H1 (cell line): ENCODE measurements at places on chromosomes 11 and 22. TPM values are rescaled to one million over a fixed set of nuclear protein-coding genes. Genes with fewer than 3 reads are reported as not detected.

DNA sequence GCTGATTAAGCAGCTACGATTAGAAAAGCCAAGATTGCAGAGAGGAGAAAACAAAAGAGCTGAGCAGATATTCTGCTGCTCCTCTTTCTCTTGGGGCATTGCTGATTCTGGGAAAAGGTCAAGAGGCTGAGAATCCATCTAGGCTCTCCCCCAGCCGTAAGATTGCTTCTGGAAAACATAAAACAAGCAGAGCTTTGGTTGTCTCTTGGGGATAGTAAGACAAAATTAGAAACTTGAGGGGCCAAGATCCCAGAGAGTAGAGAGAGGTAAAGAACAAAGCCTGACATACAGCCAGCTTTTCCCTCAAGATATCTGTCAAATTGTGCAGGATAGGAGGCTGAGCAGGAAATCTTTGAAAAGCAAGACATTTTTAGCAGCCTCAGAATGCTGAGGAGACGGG is 158.2 kb downstream of the TTC28 start:
- no peak for DNase-seq

C11orf86 gene
- total RNA-seq, result 0.91 and 1.2 TPM in 2 replicates

GDPD4 gene
- total RNA-seq, result not detected in 2 replicates

DNA sequence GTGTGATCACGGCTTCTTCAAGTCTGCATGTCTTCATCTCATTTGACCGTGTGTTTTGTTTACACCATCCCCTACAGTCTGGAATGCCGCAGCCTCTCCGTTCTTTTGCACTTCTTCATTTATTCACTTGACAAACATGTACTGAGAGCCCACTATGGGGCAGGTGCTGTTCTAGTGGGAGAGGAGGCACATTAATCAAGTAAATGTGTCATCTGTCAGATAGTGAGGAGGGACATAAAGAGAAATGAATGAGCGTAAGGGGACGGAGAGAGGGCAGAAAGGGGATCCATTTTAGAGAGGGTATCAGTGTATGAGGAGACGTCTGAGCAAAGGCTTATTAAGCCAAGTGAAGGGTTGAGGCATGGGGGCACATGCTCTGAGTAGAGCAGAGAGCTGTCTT is 54.0 kb upstream of the CECR2 start:
- DNase-seq, result no peak

- DNase-seq, result no peak
Measured at GRCh38 chr22:27747396-27748221, 53.9 kb downstream of the MN1 start.

VSTM5 gene
- total RNA-seq, result 0.13 and 0.22 TPM in 2 replicates

TYMP gene
- total RNA-seq, result 0.43 and 0.46 TPM in 2 replicates

GRCh38 chr11:70745451-70745850 is 347.1 kb downstream of the CTTN start:
- no peak for DNase-seq

GRCh38 chr11:25702417-25702816 is 629.5 kb upstream of the ANO3 start:
- no peak for DNase-seq

DNA sequence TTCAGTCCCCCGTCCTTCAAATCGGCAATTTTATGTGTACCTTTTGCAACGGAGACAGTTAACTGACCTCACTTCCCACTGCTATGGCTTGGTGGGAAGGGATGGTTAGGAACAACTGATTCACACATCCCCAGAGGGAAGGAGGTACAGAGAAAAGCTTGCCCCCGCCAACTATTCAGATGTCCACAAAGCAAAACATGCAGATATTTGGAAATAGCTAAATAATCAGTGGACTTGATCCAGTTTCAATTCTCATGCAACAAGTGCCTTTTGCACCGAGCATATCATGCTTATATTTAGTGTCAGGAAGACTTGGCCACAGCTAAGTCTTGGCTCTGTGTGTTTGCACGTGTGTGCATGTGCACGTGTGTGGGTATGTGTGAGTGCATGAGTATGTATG is 144.6 kb downstream of the SNX19 start:
- no peak for DNase-seq

DNA sequence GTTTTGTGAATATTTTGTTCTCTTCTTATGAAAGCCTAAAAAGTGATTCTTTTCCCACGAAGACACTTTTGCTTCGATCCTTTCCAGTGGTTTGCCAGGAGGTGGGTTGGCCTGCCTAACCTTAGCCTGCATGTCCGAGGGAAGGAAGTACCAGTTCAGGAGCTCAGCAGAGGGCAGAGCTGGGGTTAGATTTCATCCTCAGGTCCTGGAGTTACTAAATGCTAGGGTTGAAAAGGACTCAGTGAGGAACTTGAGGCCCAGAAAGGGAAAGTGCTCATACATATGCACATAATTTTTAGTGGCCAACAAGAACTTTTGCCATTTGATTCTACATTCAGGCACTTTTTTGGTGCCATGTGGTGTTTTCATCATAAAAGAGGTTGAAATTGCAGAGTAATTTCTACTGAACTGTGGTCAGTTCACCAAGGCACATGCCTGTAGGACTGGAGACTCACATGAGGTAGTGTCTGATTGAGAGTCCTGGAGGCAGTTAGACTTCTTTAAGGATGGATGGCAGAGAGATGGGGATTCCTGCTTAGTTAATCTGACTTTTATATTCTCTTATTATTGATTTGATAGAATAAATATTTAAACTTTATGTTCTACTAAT is 36.7 kb downstream of the NCAM1 start:
- no peak for DNase-seq

MMP8 gene
- total RNA-seq, result not detected in 2 replicates

FAM118B gene
- total RNA-seq, result 47.1 and 48.3 TPM in 2 replicates

ZNF70 gene
- total RNA-seq, result 2.6 and 3.2 TPM in 2 replicates

DNA sequence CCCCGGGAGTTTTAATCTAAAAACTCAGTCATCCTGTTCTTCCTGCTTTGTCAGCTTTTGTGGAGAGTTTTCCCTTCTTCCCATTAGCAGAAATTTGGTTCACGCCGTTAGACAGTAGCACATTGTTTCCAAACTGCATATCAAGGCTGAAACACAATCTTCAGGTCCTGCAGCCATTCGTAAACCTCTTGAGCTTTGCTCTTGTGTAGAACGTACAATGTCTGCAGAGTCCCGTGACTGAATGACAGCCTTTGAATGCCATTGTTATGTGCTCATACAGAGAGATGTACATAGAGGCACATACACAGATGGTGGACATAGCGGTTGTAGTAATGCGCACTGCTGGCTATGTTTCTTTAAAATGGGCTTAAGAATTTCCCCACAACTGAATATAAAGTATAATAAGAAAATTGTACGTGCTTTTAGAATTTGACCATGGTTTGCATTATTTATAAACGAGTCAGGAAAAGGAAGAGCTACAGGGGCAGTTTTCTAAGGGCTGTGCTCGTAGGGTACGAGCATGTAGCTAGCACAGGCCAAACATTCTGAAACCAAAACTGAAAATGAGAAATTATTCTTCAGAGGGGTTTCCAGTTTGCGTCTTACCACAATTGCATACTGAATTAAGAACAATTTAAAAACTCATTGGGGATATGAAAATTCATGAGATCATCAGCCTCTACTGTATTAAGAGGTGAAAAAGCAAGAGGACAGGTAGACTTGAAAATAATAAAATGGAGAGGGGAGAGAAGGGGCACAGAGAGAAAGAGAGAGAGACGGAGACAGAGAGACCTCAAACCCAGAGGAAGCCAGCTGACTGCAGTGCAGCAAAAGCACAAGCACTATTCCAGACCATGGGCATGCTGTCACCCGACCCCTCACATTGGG is 310.1 kb downstream of the CADM1 start:
- no peak for DNase-seq

GRCh38 chr11:112971195-112971594 is 10.0 kb downstream of the NCAM1 start:
- no peak for DNase-seq

POLD4 gene
- 18.5 and 21.2 TPM in 2 replicates for total RNA-seq

CALCA gene
- 0.50 and 0.61 TPM in 2 replicates for total RNA-seq

DNA sequence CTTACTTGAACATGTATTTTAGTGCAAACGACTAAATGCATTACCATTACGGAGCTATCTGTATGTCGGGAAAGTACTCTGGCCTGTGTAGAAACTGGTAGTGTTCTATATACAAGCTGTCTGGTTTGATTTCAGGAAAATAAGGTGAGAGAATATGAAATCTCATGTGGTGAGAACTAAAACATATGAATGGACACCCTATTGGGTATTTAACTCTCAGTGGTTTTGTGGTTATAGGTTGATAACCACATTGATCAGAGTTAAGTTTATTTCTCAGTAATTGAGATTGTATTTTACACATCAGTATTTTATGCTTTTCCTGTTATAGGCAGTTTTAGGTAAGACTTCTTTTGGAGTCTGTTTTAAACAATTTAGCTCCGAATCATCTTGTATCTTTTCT is 10.4 kb downstream of the ANO5 start:
- no peak for DNase-seq
